ENCODE measurements at places on chromosomes 2 and 18. TPM values are rescaled to one million over a fixed set of nuclear protein-coding genes. Genes with fewer than 3 reads are reported as not detected.

The RNF144A gene
- 10.9 TPM for total RNA-seq

The TMEM200C gene
- total RNA-seq: 0.55 TPM

The MERTK gene
- 9.7 TPM for total RNA-seq

The CTAGE1 gene
- not detected for total RNA-seq

The ALPP gene
- total RNA-seq: not detected

GRCh38 chr2:30968660-30969397 is 161.6 kb upstream of the CAPN13 start:
- DNase-seq: no peak

DNA sequence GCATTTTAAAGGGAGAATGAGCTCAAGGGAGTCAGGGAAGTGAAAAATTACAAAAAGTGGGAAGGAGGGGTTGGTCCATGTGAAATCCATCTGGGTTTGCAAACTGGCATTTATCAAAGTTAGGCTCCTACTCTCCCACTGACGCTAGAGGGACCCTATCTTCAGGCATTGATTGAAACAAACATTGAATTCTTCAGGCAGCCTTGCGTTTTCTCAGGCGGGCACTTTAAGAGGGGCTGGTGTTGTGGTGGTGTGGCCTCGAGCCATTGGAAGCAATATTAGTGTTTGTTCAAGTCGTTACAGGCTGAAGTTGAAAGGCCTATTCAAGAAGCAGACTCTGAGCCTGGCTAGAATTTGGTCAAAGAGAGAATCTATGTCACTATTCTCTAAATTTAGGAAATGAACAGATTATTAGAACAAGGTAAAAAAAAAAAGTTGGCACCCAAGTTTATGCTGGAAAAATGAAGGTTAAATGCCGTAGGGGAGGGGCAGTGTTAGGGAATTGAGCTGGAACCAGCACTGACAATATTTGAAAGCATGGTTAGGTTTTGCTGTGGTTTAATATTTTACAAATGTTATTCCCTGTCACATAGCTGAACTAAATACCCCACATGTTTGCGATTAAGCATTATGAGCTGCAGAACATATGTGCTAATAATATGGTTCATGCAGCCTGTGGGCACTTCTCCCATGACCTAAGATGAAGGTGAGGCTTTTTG is 36.8 kb downstream of the STON1 start:
- DNase-seq: no peak

GRCh38 chr18:44079606-44080005 is 601.1 kb upstream of the SETBP1 start:
- no peak for DNase-seq

DNA sequence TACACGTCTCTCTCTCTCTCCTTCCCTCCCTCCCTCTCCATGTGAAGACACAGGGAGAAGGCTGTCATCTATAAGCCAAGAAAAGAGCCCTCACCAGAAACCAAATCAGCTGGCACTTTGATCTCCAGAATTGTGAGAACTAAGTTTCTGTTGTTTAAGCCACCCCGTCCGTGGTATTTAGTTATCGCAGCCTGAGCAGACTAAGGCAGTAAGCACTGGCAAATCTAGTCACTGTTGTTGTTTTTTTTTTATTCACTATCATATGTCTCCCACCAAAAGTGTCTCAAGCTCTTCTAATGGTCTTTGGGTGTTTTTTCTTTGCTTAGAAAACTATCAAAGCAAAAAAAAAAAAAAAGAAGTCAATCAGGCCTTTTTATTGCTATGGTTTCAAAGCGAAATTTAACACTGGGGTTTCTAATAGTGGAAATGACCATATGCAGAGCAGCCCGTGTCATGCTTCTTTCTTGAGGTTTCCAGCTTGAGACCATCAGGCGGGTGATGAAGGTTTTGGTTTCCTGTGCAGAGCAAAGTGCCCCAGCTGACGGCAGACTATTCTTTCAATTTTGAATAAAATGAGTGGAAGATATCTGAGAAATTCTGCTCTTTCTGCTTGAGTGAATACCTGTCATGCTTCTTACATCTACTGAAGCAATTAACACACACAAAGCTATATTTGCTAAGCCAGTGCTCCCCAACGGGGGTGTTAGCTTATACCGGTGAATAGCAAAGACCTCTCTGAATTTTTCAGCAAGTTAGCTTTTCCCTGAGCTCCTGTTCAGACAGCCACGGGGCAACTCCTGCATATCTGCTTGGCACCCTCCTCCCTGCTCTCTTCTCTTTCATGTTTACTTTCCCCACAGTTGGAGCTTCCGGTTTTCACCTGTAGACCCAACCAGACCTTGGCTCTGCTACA is 394.1 kb upstream of the ATP5MC3 start:
- DNase-seq: no peak

GRCh38 chr2:238176613-238177012 is 17.8 kb downstream of the ERFE start:
- DNase-seq: no peak

GRCh38 chr2:130729322-130730299 is 741 bp downstream of the GPR148 start:
- DNase-seq: no peak

GRCh38 chr18:74928194-74928968 is 280.6 kb downstream of the PTGR3 start:
- DNase-seq: no peak

DNA sequence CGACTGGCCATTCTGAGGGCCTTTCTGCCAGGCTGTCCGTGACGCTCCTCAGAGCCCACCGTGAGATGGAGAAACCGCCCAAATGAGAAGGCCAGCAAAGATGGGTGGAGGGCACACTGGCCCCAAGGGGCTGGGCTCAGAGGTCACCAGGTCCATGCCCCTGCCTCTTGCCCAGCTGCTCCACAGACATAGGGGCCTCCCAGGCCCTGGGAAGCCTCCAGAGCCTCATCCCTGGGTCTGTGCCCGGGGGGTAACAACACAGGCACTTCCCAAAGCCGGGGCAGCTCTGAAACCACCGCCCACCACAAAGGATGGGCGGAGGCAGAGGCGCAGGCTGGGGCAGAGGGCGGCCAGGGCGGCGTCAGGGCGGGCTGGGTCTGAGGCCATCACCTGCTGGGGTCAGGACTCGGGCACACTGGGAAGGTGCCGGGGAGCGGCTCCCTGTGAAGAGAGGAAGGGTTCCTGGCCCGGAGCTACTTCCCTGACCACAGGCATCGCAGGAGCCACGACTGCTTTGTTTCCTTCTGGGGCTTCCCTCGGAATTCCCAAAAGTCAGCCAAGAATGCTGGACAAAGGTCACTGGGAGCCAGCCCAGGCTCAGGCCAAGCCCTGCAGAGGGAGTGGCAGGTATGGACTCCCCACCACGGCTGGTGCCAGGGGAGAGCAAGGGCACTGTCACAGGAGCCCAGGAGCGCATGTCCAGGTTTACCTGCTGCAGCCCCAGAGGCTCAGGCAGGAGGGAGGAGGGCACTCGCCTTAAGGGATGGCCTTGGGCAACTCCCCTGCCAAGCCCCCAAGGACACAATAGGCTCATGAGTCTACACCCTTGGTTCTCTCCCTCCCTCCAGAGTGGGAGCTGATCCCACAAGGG is 9.4 kb downstream of the CYP26B1 start:
- peak; percentile 83 for DNase-seq

DNA sequence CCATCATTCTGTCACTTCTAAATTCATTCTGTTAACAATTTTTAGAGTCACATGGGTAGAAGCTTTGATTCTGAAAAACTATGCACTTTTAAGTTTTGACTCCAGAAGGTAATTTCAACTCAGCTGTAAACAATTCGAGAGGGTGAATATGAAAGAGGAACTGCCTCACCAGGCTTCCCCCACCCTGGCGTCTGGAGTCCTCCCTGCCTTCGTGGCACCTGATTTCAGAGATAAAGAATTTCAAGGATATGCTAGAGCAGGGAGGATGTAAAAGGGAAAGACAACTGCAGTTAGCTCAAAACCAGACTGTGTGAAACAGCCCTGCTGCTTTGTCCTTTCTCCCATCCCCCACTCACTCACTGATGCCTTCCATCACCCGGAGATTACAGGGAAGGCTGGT is 40.7 kb downstream of the ONECUT2 start:
- DNase-seq: no peak

GRCh38 chr2:234797566-234798250 is 154.1 kb upstream of the SH3BP4 start:
- peak; percentile 61 for DNase-seq

DNA sequence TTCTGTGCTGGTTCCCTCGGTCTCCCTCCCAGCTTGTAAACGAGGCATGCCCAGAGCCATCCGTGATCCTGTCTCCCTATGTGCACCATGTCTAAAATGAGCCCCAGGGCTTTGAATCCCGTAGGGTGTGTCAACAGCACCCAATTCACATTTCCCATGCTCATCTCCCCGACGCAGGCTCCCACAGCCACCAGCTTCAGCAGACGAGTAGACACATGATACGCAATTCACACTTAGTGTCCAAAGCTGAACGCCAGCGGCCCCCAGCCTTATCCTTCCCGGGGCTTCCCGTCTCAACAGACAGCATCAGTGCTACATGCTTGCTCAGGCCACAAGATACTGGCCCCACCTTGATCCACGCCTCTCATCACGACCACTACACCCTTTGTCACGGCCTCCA is 88.1 kb downstream of the EIPR1 start:
- DNase-seq: peak; percentile 79

DNA sequence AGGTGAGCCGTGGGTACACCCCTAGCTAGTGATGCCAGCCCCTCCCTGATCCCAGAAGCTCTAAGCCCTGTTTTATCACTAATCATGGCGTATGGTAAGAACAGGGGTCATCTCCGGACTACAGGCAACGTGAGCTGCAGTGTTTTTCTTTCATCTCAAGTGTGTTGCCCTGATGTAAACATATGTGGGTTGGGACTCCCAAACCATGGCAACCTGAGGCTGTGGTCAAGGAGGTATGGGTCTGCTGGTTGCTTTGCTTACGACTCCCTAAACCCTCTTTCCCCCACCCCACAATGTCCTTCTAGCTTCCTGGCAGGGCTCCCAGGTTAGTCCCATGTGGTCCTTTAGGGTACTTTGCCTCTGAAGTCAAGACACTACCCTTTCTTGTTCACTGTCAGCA is 53.6 kb upstream of the AFF3 start:
- no peak for DNase-seq

GRCh38 chr2:109322111-109322510 is 193.1 kb downstream of the SH3RF3 start:
- peak; percentile 98 for DNase-seq

GRCh38 chr2:218448934-218449333 is 30.0 kb downstream of the VIL1 start:
- no peak for DNase-seq

GRCh38 chr18:1438458-1438910 is 533.8 kb downstream of the ADCYAP1 start:
- DNase-seq: no peak

DNA sequence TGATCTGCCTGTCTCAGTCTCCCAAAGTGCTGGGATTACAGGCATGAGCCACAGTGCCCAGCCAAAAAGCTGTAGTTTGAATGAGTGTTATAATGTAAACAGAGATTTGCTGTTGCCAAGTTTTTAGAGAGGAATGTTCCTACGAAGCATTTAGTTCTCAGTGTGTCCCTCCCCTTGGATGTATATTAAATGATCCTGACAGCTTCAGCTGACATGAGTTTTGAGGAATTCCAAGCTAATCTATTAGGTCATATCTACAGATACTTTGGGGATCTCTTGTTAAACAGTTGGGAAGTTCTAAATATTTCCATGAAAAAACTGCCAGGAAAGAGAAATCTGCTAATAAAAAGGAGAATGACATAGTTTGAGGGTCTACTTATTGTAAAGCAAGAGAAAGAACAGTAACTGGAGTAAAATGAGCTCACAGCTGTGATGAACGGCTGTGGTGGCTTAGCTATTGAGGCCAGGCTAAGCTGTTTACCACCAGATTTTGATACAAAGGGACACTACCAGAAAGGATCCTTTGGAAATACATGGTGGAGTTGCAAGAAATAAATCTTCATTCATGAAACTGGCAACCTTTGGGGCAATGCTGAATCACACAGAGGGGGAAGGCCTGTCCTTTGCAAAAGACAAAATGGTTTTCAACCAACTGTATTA is 2.6 kb upstream of the STON1 start:
- DNase-seq: no peak

- DNase-seq: no peak
Observed at GRCh38 chr2:241620419-241620769, 16.6 kb downstream of the THAP4 start.

DNA sequence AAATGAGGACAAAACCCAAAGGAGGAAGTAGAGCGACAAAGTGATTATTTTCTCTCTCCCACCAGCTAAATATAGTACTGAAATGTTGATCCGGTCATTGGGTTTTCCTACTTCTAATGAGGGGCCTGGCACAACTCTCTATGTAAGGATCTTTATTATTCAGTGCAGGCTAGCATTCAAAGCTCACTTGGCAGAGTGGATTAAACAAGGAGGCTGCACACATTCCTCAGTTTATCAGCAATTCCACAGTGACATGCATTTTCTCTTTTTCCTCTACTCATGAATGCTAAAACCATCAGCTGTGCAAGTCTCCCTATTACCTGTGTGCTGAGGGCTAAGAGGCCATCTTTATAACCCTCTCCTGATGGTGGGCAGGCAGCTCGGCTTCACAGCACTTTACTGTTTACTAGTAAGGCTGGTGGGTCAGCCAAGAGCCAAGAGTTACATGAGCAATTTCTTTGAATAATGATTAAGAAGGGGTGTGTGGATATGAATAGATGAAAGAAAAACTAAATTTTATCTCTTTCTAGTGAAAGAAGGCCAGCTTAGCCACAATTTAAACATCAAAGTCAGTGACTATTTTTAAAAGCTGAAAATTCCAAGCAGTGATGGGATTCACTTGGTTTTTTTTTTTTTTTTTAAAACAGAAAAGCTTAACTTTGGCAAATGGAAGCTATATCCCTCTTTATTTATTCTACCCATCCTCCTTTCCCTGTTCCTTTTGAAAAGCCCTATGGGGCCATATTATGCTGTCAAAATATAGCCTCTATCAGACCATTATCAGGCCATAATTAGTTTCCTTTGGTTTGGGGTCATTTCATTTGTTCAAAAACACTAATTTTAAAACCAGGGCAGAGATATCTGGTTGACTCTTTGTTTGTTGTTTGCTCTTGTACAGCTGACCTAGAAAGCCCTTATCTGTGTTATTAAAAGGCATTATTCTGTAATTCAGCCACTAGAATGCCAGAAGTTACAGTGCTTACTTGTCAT is 111.0 kb downstream of the RBM43 start:
- DNase-seq: no peak

- no peak for DNase-seq
Observed at GRCh38 chr2:133312038-133312729, 256.1 kb downstream of the NCKAP5 start.

DNA sequence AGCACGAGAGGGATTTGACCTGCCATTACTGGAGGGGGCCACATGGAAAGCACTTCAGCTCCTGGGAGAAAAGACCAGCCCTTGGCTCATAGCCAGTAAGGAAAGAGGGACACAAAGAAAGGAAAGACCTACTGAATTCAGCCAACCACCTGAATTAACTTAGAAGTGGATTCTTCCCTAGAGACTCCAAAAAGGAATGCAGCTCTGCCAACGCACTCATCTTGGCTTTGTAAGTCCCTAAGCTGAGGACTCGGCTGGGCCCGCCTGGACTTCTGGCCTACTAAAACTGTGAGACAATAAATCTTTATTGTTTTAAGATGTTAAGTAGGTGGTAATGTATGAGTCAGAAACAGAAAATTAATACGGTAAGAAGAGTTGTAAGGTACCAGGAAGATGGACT is 11.5 kb downstream of the ATF2 start:
- DNase-seq: no peak

GRCh38 chr2:75465317-75465984 is 95.3 kb downstream of the EVA1A start:
- DNase-seq: no peak

GRCh38 chr2:14909795-14910194 is 277.3 kb downstream of the LRATD1 start:
- no peak for DNase-seq

Data from lower leg skin (tissue), 4 donors.